ENCODE measurements at places on chromosomes 13 and 19.

DNA sequence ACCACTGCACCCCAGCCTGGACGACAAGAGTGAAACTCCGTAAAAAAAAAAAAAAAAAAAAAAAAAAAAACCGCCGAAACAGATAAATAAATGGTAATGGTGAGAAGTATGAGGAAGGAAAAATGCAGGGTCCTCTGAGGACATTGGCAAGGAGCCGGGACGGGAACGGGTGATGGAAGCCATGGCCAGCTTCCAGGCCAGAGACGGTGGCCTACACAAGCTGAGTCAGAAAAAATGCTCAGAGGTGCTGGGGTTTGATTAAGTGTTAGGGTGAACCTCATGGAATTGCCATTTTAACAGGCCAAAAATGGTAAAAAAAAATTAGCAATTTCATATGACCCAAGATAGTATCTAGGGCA lies 866 bp upstream of the ZSWIM4 start:
- peak; percentile 65 for DNase-seq

GRCh38 chr13:70125693-70126092 lies 17.4 kb upstream of the KLHL1 start:
- DNase-seq: no peak

DNA sequence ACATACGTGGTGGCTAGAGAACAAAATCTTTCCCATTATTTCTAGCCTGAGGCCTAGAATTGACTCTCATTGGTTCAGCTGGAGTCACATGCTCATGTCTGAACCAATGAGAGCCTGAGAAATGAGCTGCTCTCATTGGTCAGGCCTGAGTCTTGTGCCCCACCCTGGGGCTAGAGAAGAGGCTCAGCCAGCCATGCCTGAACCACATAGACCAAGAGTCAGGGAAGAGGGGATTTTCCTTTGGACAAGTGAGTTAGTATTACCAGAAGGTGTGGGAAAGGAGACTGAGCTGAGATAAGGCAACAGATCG lies 6.9 kb downstream of the FXYD5 start:
- no peak for DNase-seq

GRCh38 chr19:53246498-53246897 lies 8.2 kb downstream of the ZNF677 start:
- DNase-seq: no peak

- no peak for DNase-seq
These were observed 46.2 kb downstream of the CACNA1A start for GRCh38 chr19:13460045-13460444.

- DNase-seq: no peak
These were observed 131.5 kb upstream of the GJB6 start for GRCh38 chr13:20363603-20364002.

- no peak for DNase-seq
These were observed 53.3 kb downstream of the MBD3L2B start for GRCh38 chr19:6967967-6968366.

DNA sequence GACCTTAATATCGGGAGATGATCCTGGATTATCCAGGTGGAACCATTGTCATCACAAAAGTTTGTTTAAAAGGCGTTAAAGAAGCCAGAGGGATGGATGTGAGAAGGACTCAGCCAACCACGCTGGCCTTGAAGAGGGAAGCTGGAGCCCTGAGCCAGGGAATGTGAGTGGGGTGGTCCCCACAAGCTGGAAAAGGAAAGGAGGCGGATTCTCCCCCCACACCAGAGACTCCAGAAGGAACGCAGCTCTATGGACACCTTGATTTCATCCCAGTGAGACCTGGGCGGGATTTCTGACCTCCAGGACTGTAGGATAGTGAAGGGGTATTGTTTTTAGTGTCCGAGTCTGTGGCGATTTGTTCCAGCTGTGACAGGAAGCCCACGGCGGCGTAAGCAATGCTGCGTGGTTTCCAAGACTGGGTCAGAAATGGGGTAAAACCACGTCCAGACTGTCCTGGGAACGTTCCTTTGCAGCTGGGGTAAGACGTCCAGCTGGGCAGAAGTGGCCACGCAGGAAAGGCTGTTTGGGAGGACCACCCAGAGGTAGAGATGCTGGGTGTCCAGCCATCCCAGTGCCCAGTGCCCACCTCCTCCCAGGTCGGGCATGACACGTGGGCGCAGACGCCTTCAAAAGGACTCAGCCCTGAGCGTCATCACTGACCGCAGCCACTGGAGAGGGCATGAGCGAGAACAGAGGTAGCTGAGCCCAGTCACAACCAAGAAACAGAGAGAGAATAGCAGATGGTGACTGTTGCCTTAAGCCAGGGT lies 125.4 kb upstream of the USP29 start:
- DNase-seq: no peak

GRCh38 chr19:3047496-3048189 lies 14.7 kb downstream of the TLE5 start:
- DNase-seq: no peak

- no peak for DNase-seq
These were observed 12.5 kb downstream of the ARRDC2 start for GRCh38 chr19:18020212-18021085.

- DNase-seq: no peak
These were observed 5.2 kb upstream of the PLIN4 start for GRCh38 chr19:4523306-4524110.

DNA sequence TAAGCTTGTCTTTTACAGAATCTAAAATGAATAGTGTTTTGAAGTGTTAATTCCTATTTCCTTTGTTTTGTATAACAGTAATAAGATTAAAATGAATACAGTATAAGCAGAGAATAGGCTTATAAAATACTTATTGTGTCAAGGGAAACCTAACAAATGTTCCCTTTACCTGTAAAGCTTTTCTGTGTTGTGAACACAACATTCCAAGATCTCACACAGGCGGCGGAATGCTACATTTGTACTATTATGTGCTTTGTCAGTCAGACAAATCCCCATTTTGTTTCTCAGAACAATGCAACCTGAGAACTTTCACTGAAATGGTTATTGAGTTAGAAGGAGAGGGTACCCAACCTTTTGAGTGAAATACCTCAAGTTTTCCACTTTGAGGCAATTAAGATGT lies 1170.3 kb downstream of the OLFM4 start:
- no peak for DNase-seq

- no peak for DNase-seq
These were observed 77.4 kb upstream of the ABCC4 start for GRCh38 chr13:95378603-95379002.

DNA sequence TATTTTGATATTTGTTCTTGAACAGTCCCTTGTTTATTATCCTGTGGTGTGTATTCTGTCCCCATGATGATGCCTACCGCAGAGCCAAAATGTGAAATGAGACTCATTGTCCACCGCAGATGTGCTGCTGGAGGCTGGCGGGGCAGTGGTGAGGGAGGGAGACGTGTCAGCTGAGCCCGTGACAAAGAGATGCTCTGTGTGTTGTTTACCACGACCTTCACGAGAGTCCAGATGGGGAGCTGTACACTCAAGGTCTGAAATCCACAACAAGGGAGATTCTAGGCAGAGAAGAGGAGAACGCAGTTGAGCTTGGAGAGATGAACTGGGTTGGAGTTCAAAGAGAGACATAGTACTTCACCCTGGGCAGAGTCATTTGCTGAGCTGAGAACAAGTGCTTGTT lies 20.8 kb upstream of the AMER2 start:
- no peak for DNase-seq

DNA sequence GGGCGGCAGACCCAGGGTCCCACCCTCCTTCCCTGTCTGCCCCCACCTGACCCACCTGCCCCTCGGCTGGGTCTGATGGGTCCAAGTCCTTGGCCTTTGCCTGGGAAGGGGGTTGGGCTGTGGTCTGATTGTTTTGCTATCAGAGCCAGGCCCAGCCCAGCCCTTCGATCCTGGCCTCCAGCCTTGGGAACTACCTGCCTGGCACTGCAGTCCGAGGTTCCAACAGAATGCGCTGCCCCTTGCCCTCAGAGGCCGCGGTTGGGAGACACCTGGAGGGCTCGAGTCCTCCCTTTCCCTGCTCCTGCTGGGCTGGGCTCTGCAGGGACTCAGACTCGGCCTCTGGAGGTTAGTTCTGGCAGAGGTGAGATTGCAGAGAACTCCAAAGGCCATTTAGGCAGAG lies 1.6 kb downstream of the CCL25 start:
- no peak for DNase-seq

GRCh38 chr13:99418103-99418842 lies 83.0 kb upstream of the TM9SF2 start:
- DNase-seq: no peak

- no peak for DNase-seq
These were observed 826 bp upstream of the C1QTNF9 start for GRCh38 chr13:24308488-24309020.

GRCh38 chr19:4910594-4911281 lies 1.4 kb downstream of the UHRF1 start:
- no peak for DNase-seq

- DNase-seq: no peak
These were observed 10.7 kb downstream of the ABHD8 start for GRCh38 chr19:17292301-17293074.

- no peak for DNase-seq
These were observed 41.6 kb downstream of the RFX2 start for GRCh38 chr19:6068711-6069110.

DNA sequence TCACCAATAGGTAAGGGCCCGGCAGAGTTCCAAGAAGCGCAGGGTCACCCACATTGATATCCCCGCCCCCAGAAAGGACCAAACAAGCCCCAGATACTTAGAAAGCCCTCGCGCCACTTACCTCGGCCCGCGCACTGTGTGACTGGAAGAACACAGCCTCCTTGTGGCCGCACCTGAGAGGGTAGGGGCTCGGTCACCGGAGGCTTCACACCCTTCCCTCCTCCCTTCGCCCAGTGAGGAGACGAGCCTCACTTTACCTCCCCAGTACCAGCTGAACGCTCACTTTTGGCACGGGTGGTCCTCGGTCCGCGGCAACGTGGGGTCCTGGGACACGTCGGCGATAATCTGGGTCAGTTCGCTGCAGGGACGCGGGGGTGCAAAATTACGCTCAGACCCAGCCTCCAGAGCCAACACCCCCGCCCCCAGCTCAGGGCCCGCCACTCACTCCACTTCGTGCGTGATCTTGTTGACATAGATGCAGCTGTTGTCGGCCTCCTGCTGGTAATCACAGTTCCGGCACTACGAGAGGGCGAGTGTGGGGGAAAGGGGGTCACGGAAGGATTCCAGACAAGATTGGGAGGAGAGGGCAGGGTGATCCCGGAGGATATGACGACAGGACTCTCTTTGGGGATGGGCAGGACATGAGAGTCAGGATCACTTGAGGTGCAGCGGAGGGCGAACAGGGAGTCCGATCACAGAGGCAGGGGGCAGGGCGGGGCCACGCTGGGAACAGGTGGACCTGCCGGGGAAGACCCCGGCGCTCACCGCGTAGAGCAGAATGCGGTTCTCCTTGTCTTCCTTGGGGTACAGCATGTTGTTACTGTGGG lies 568 bp downstream of the POLR2I start:
- no peak for DNase-seq

GRCh38 chr13:111633401-111633800 lies 313.0 kb downstream of the TEX29 start:
- no peak for DNase-seq

Measured in retinal pigment epithelial cell (primary cell).